NCI-H748 treated with DMSO at 0.1 percent for 48 hours (cell line): ENCODE measurements at places on chromosomes 1 and 21.

DNA sequence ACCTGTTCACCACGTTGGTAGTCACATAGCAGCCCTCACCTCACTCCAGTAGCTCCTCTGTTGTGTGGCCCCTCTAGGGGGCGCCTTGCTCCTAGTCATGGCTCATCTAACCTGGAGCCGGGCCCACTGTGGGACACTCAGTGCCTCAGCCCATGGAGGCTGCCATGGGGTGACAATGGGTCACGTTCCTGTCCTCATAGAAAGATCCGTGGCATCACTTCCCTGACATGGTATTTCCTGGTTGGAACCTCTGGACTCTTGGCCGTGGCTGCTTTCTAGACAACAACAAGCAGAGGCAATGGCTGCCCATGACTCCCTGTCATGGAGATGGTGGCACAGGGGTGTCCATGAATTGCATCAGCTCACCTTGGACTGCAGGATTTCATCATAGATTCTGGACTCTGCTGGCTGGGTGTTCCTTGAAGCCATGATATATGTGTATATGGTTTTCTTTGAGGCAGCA, 27.5 kb upstream of the SLAMF6 start:
- DNase-seq: no peak

GRCh38 chr1:226551299-226551698, 2.7 kb downstream of the STUM start:
- no peak for DNase-seq

- no peak for DNase-seq
Measured at GRCh38 chr21:8989261-8989711, 1532.1 kb upstream of the TPTE start.

DNA sequence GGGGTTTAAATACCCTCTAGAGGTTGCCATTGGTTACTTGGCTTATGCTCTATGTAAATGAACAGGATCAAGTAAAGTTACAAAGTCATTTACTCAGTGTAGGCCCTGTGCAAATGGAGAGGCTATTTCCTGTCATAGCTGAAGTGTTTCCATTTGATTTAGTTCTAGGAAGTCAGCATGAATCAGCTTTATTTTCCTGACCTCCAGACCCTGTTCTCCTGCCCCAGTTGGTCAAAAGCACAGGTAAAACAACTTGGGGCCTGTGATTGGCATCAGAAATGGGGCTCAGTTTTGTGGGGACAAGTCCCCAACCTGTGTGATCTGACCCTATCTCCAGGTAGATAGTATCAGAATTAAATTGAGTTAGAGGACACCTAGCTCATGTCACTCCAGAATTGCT, 239.9 kb downstream of the HHAT start:
- DNase-seq: no peak

- DNase-seq: no peak
Measured at GRCh38 chr1:235933017-235933765, 66.5 kb upstream of the LYST start.

DNA sequence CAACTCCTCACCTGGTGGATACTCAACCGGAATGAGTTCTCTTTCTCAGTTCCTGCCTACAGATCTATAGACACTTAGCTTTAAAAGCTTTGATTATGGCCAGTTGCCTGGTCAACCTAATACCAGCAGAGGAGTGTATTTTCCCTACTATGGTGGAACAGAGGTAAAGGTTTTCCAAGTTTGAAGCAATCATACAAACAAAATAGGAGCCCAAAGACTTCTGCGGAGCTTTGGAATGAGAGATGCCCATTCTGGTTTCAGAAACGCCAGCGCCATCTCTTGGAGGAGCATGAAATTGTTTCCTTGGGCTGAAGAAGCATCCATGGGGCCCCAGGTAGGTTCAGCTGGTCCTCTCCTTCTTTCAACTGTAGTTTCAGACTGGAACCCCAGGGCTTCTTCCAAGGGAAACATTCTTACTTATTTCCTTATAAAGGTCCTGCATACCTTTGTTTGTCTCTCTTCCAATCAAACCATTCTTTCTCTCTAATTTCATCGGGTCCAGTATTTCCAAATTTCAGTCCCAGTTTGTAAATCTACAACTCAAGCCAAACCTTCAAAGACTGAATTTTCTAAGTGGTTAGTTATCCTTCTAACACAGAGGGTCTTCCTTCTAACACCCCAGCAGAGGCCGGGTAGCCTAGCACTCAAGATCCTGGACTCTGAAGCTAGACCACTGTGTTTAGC, 95.9 kb downstream of the KCNJ15 start:
- peak; percentile 43 for DNase-seq

DNA sequence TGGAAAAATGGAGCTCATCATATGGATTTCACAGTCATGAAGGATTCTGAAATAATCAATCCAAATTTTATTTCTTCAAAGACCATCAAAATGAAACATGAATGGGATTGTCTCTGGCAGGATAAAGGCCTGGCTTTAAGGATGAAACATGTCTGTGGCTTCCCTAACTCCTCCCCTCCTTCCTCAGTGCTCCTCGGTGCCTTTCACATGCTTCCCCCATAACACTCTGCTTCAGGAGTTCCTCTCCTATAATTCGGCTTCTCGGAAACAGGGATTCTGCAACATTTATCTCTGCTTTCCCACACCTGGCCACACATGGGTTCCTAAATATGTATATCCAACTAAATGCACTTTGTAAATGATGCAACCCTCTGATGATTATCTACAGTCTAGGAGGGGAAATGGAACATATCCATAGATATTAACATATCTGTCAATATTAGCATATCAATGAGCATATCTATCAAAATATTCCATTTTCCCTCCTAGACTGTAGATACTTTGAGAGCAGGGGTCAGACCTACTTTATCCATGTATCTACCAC, 153.8 kb downstream of the PLPP3 start:
- DNase-seq: no peak

GRCh38 chr1:23960291-23961020, 828 bp downstream of the PNRC2 start:
- no peak for DNase-seq

DNA sequence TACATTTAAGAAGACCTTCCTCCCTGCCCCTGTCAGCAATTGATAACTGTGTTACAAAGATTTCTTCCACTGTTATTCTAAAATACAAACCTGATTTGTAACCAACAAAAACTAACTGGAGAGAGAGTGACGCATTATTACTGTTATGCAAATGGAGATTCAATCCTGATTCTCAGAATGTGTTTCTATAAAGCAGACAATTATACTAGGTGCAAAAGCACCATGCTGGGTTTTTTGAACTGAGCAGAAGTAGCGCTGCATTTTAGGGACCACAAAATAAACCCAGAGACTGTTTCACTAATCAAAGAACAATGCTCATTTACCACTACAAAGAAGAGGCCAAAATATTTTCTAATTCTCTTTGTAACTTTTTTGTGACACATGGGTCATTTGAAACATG, 13.6 kb upstream of the GBP6 start:
- DNase-seq: no peak

DNA sequence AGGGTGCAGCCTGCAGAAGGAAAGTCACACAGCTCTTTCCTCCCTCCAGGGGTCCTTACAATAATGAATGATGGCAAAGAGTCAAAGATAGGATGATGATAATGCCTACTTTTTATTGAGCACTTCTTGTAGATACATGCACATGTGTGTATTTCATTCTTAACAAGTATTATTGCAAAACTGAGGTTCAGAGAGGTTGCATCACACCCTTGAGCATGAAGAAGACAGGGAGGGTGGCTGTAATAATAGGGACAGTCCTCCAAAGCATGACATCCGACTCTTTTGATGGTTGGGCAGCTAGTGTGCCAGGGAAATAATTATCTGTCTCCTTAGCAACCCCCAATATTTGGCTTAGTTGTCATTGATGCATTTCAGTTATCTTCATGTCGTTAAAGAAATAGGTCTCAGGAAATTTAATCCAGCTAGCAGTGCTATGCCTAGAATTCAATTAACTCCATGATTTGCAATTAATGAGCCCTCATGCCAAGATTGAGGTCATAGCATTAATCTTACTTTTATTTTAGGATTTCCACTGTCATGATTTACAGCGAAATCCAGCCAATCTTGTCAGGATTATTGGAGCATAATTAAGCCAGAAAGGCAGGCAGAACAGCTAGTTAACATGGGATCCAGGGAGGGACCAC, 35.0 kb downstream of the DNAJC6 start:
- DNase-seq: peak; percentile 6

DNA sequence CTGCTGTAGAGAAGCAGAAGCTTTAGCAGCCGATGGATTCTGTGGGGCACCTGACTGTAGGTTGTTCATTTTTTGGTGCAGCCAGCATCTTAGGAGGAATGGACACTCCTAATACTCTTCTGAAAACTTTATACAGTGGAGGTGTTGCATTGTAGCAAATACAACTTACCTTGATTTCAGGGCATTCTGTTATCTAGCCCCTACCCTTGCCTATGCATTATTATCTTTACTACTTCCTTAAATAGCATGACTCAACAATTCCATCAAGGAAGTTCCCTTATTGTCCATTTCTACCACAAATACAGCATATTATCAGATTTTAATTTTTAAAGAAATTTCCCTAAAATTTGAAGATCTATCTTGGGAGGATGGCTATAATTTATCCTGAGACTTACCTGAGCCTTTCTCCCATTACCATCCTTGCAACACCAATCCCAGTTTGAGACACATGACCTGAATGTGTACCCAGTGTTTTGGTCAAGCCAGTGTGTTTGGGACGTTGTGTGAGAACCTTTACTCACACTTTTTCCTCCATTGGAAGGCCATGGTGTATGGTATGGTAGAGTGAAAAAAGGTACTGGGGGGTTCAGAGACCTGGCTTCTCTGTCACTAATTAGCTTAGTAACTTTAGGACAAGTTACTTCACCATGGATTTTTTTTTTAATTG, 9.2 kb downstream of the POU2F1 start:
- no peak for DNase-seq

- DNase-seq: no peak
Measured at GRCh38 chr1:219988387-219988786, 57.9 kb downstream of the EPRS1 start.

DNA sequence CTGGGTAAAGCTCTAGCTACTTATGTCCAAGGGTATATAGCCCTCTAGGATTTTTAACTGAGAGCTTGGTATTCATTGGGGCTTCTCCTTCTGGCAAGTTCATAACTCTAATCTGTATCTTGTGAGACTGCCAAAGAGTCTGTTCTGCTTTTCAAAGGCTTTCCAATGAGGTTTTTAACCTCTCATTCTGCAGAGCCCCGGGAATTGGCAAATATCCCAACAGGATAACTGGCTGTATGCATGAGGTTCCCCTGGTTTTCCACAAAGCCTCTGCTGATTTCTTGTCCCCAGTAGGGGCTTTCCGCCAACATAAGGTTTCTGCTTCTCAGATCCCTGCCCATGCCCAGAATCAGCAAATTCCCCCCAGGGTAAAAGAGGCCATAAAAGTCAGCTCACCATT, 40.9 kb downstream of the RPL5 start:
- no peak for DNase-seq

DNA sequence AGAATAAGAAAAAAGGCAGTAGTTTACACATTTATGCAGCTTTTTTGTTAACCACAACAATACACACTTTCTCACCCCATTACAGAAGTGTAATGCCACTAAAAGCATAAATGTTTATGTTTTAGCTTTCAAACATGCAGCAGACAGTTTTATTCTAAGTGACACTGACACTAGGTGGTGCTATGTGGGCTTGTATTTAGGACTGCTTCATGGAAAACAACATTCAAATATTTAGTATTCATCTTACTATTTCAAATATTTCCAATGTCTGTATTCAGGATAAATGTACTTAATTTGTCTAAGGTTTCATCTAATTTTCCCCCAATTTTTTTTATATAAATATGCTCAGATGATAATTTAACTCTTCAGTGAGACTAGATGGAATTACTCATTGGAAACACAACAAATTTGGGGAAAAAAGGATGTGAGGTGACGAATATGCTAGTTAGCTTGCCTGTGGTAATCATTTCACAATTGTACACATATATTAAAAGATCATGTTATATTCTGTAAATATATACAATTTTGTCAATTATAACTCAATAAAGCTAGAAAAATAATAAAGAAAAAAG, 71.4 kb downstream of the USP1 start:
- peak; percentile 5 for DNase-seq

GRCh38 chr1:22619252-22619651, 17.2 kb upstream of the C1QA start:
- DNase-seq: no peak

GRCh38 chr1:32702599-32703478, at the start of gene SYNC:
SYNC (minus strand) TSS chr1:32702770; CDS start chr1:32702660, 110 bp downstream.
- no peak for DNase-seq

- no peak for DNase-seq
Measured at GRCh38 chr1:23273450-23274133, 56.3 kb upstream of the HTR1D start.

DNA sequence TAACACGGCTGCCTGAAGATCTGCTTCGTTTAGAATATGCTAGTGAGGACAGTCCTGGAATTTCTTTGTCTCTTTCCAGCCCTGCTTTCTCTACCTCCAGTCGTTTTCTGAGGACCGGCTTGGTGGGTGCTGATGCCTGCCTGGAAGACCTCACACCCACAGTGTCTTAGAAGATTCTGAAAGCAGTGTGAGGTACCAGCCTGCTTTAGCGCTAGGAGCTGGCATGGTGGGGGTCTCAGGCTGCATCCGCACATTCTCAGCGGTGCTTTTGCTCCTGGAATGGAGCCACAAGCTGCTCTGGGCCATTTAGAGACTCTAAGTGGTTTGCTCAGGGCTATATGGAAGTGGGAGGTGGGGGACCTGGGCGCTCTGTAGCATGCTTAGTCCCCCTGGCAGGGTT, 61.4 kb downstream of the CD247 start:
- no peak for DNase-seq

DNA sequence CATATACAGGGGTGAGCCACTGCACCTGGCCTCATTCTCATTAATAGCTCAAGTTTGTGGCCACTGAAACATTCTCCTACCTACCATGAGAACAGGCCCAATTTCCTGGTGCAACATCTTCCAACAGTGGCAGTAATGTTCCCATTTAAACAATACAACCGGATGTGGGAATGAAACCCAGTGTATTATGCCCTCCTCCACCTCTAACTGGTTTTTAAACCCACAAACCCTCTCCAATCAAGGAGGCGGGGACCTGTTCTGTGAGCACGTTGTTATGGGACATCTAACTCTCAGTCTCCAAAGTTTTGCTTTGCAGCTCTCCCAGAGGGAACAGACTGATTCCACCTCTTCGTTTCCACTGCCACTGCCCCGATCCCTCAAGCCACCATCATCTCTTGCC, 2.6 kb downstream of the CTNNBIP1 start:
- DNase-seq: no peak

DNA sequence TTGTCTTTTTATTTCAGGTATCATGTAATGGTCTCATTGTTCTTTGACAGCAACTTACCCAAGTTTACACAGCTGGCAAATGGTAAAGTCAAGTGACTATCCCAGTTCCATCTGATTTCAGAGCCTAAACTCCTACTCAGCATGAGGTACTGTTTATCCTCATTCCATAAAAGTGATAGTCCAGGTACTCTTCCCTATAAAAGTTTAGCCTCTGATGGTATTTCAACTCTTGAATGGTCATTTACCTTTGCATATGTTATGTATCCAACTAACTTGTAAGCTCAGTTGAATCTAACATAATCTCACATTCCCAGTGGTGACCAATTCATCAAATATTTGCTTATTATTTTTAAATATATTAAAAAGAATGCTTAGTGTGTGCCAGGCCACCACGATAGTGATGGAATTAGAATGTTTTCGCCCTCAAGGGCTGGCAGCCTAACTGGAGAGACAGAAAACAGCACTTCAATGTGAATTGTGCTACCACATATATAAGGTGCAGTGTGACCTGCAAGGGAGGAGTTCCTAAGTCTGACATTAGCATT, 307.1 kb downstream of the CTH start:
- no peak for DNase-seq
